Transverse colon (tissue), 4 donors: ENCODE measurements at places on chromosomes 11 and 22.
A peak's percentile ranks its signal among the peaks of the same experiment; 100 is the strongest.

DNA sequence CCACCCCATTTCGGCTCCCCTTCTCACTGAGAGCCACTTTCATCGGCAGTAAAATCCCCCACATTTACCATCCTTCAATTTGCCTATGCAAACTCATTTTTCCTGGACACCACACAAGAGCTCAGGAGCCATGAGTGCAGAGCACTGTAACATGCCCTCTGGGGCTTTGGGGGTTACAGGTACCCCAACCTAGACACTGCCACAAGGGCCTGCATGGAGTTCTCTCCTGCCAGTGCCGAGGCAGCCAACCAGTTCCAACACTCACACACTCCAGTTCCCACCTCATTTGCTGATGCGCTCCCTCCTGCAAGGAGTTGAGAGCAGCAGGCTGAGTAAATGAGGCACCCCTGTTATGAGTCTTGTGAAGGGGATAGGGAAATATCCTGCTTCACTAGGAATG is 76.1 kb downstream of the SMCO4 start:
- H3K27me3 ChIP-seq: no peaks in the 10 kb centered on the region
- H3K36me3 ChIP-seq: no peaks in the 10 kb centered on the region
- H3K4me1 ChIP-seq: no peaks in the 10 kb centered on the region
- no peak overlapping the region for H3K27ac ChIP-seq
- DNase-seq: no peak

DNA sequence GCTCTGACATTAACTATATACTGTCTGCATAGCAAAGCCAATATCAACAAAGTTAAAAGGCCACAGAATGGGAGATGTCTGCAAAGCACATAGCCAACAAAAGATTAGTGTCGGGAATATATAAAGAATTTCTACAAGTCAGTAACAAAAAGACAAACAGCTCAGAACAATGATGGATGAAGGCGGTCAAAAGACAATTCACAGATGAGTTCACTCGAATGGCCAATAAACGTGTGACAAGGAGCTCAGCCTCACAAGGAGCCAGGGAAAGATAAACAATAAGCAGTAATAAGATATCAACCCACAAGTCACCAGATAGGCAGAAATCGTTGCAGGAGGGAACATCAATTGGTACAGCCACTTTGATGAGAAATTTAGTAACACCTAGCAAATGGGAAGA is 106.0 kb upstream of the ISX start:
- no peaks in the 10 kb centered on the region for H3K36me3 ChIP-seq
- no peaks in the 10 kb centered on the region for H3K4me1 ChIP-seq
- no peak overlapping the region for H3K4me3 ChIP-seq
- H3K27me3 ChIP-seq: peaks cover 8% of the 10 kb centered on the region
- DNase-seq: no peak

DNA sequence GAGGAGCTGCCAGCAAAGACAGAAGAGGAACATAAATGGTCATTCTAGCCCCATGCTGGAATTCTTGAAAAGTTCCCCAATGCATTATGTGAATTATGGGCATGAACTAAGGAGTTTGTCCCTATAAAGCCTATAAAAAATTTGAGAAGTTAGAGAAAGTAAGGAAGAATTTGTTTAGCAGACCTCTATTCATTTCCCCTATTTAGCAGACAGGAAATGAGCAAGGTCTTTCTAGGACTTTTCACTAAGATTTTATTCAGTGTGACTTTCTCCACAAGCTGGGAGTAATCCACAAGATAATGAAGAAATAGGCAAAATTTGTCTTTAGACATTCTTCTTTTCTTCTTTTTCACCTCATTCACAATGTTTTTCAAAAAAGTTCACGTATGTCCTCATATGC is 20.0 kb downstream of the PRRG4 start:
- no peak overlapping the region for H3K27ac ChIP-seq
- H3K4me1 ChIP-seq: peaks cover 9% of the 10 kb centered on the region
- DNase-seq: no peak
- no peak overlapping the region for H3K4me3 ChIP-seq

GRCh38 chr22:26325641-26326040 is 103.4 kb upstream of the ASPHD2 start:
- DNase-seq: no peak
- no peaks in the 10 kb centered on the region for H3K4me1 ChIP-seq
- H3K27me3 ChIP-seq: peaks cover 3% of the 10 kb centered on the region
- H3K4me3 ChIP-seq: no peak overlapping the region

- no peak for DNase-seq
- no peaks in the 10 kb centered on the region for H3K27me3 ChIP-seq
- H3K4me3 ChIP-seq: no peak overlapping the region
- peaks cover 36% of the 10 kb centered on the region for H3K4me1 ChIP-seq
- no peak overlapping the region for H3K27ac ChIP-seq
- H3K36me3 ChIP-seq: no peaks in the 10 kb centered on the region
Observed at GRCh38 chr11:65912845-65913244, 6.0 kb downstream of the C11orf68 start.

GRCh38 chr11:119985551-119985950 is 152.4 kb downstream of the TRIM29 start:
- DNase-seq: no peak
- H3K36me3 ChIP-seq: no peaks in the 10 kb centered on the region
- no peak overlapping the region for H3K4me3 ChIP-seq
- H3K4me1 ChIP-seq: no peaks in the 10 kb centered on the region
- no peak overlapping the region for H3K27ac ChIP-seq
- H3K27me3 ChIP-seq: no peaks in the 10 kb centered on the region

DNA sequence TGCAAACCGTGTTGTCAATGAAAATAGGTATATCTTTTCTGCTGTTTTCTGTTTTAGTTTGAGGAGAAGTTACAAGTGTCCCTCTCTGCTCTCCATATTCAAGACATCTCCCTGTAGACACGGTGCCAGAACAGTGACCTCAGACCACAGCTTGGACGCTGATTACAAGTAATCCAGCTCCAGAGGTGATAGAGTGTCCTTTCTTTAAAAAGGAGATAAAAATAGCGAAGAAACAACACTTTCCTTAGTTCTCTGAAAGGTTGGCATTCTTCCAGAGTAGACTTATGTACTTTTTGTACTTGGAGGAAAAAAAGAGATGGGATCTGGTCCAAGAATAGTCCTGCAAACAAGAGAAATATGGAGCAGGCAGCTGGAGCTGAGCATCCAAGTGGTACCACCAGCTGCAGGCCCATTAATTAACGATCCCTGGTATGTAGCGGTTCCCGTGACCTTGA is 43.0 kb upstream of the WT1 start:
- H3K4me3 ChIP-seq: no peak overlapping the region
- no peaks in the 10 kb centered on the region for H3K4me1 ChIP-seq
- DNase-seq: no peak
- no peaks in the 10 kb centered on the region for H3K36me3 ChIP-seq
- no peaks in the 10 kb centered on the region for H3K27me3 ChIP-seq

- DNase-seq: no peak
- no peaks in the 10 kb centered on the region for H3K27me3 ChIP-seq
- H3K27ac ChIP-seq: no peak overlapping the region
- no peak overlapping the region for H3K4me3 ChIP-seq
- no peaks in the 10 kb centered on the region for H3K36me3 ChIP-seq
Observed at GRCh38 chr22:44154436-44154942, 26.2 kb upstream of the PARVG start.

GRCh38 chr11:96317571-96317970 is 25.4 kb downstream of the MAML2 start:
- peaks cover 51% of the 10 kb centered on the region for H3K4me1 ChIP-seq
- DNase-seq: no peak
- no peak overlapping the region for H3K27ac ChIP-seq
- H3K36me3 ChIP-seq: no peaks in the 10 kb centered on the region
- H3K4me3 ChIP-seq: no peak overlapping the region
- no peaks in the 10 kb centered on the region for H3K27me3 ChIP-seq

- no peak for DNase-seq
- no peaks in the 10 kb centered on the region for H3K36me3 ChIP-seq
- H3K27me3 ChIP-seq: no peaks in the 10 kb centered on the region
- H3K4me1 ChIP-seq: no peaks in the 10 kb centered on the region
- H3K4me3 ChIP-seq: no peak overlapping the region
Observed at GRCh38 chr11:129779342-129779741, 36.3 kb upstream of the TMEM45B start.

DNA sequence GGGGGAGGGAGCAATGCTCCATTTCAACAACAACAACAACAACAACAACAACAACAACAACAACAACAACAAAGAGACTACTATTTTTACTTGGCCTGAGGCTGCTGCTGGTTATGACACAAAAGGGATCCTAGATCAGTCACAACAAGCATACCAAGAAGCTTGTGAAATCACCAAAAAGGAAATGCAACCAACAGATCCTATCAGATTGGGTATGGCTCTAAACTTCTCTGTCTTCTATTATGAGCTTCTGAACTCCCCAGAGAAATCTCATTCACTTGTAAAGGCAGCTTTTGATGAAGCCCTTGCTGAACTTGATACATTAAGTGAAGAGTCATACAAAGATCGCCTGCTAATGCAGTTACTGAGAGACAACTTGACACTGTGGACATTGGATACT is 10.5 kb upstream of the MS4A2 start:
- no peaks in the 10 kb centered on the region for H3K36me3 ChIP-seq
- DNase-seq: no peak
- H3K4me1 ChIP-seq: no peaks in the 10 kb centered on the region
- H3K27ac ChIP-seq: no peak overlapping the region
- H3K4me3 ChIP-seq: no peak overlapping the region
- H3K27me3 ChIP-seq: no peaks in the 10 kb centered on the region

- no peaks in the 10 kb centered on the region for H3K4me1 ChIP-seq
- H3K27me3 ChIP-seq: peaks cover 16% of the 10 kb centered on the region
- H3K36me3 ChIP-seq: no peaks in the 10 kb centered on the region
Observed at GRCh38 chr11:124612045-124612444, 817 bp downstream of the PANX3 start.

- H3K27me3 ChIP-seq: no peaks in the 10 kb centered on the region
- no peak overlapping the region for H3K4me3 ChIP-seq
Observed at GRCh38 chr11:69398529-69399492, 82.7 kb upstream of the LINC01488 start.

DNA sequence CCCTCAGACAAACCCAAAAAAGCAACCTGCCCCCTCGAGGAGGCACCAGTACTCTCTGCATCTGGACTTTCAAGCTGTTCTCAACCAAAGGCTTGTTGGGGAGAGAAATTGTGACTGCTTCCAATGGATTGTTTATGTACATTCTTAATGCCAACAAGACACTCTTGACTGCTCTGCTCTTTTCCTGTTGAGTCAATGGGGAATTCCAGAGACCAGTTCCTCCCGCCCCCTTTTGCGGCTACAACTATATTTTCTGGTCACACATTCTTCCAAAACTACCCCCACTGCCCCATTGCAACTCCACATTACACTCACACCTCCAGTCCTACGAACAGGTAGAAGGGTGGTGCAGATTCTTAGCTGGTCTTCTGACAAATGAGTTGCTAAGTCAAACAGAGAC is 187.0 kb downstream of the DSCAML1 start:
- H3K4me1 ChIP-seq: no peaks in the 10 kb centered on the region
- no peak overlapping the region for H3K27ac ChIP-seq
- no peaks in the 10 kb centered on the region for H3K36me3 ChIP-seq
- no peak for DNase-seq
- no peaks in the 10 kb centered on the region for H3K27me3 ChIP-seq

GRCh38 chr11:43837879-43838278 is 42.8 kb upstream of the ALKBH3 start:
- no peak overlapping the region for H3K27ac ChIP-seq
- no peaks in the 10 kb centered on the region for H3K4me1 ChIP-seq
- H3K36me3 ChIP-seq: no peaks in the 10 kb centered on the region
- no peak for DNase-seq

- H3K36me3 ChIP-seq: peaks cover 35% of the 10 kb centered on the region
- no peaks in the 10 kb centered on the region for H3K27me3 ChIP-seq
- no peak overlapping the region for H3K4me3 ChIP-seq
Observed at GRCh38 chr11:46408407-46408986, 16.9 kb upstream of the CHRM4 start.

- no peak overlapping the region for H3K4me3 ChIP-seq
- DNase-seq: no peak
- H3K27me3 ChIP-seq: no peaks in the 10 kb centered on the region
- peaks cover 31% of the 10 kb centered on the region for H3K4me1 ChIP-seq
- no peak overlapping the region for H3K27ac ChIP-seq
Observed at GRCh38 chr11:9701799-9702198, 37.9 kb downstream of the SWAP70 start.

DNA sequence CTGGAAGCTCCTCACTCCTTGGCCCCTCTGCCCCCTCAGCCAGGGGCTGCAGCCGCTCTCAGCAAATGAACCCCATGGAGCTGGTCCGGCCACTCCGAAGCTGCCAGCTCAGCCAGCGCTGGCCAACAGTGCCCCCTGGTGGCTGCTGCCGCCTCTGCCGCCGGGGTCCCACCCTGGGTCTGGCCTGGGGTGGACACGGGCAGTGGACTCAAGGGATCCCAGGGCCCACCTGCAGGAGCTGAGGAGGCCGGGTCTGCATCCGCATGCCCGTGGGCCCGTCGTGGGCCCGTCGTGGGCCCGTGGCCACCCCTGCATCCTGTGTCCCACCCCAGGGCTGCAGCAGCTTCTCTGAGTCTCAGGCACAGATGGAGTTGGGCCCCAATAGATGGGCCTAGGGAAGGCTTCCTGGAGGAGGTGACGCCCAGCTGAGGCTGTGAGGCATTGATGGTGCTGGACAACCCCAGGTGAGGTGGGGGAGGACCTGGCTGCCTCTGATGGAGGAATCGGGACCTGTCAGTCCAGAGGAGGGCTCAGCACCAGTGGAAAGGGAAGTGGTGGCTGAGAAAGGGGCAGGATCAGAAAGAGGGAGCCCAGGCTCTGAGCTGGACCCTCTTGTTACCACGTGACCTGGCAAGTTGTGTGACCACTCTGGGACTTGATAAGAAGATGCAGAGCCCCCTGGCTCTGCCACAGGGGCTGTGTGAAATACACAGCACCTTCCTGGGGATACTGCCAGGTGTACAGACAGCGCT is 522.3 kb downstream of the BRD1 start:
- peak; percentile 53 for DNase-seq
- peaks cover 32% of the 10 kb centered on the region for H3K27me3 ChIP-seq
- H3K27ac ChIP-seq: no peak overlapping the region
- no peaks in the 10 kb centered on the region for H3K36me3 ChIP-seq

DNA sequence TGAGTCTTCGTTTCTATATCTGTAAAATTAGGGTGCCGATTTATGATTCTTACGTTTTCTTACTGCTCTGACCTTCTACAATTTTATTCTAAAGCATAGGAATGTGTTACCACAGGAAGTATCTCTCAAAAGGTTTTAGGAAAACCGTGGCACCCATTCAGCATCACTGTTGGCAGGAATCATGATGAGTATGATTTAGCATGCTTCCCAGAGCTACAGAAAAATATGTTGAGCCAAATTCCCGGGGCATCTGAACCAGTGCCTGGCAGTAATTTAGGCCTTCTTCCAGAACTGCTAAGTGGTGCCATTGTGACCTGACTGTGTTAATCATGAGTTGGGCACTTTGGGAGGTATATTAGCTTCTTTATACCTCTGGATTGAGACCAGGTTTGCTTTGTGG is 605.0 kb upstream of the RAG2 start:
- H3K4me1 ChIP-seq: no peaks in the 10 kb centered on the region
- H3K27ac ChIP-seq: no peak overlapping the region
- no peaks in the 10 kb centered on the region for H3K27me3 ChIP-seq
- H3K36me3 ChIP-seq: no peaks in the 10 kb centered on the region
- H3K4me3 ChIP-seq: no peak overlapping the region

- H3K27me3 ChIP-seq: no peaks in the 10 kb centered on the region
- peaks cover 16% of the 10 kb centered on the region for H3K4me1 ChIP-seq
- peak within 1 kb of the TSS; percentile 98 for H3K27ac ChIP-seq
- H3K36me3 ChIP-seq: no peaks in the 10 kb centered on the region
- DNase-seq: peak; percentile 89
Observed at GRCh38 chr11:102452461-102453301, at the start of gene TMEM123. Gene TMEM123, minus strand, starts transcription at chr11:102452765. Its CDS starts 142 bp downstream, at chr11:102452623.
